Small intestine (tissue), 16 donors: ENCODE measurements at places on chromosomes 2 and 18.

- no peak for DNase-seq
Measured at GRCh38 chr2:43117521-43118143, 108.8 kb downstream of the ZFP36L2 start.

GRCh38 chr2:197209246-197209645, 101.3 kb downstream of the ANKRD44 start:
- no peak for DNase-seq

GRCh38 chr18:12907258-12907925, 23.4 kb upstream of the PTPN2 start:
- no peak for DNase-seq

GRCh38 chr2:46674488-46674887, 195.1 kb downstream of the TMEM247 start:
- DNase-seq, result no peak

- DNase-seq, result no peak
Measured at GRCh38 chr2:126637386-126637785, 18.6 kb upstream of the GYPC start.

DNA sequence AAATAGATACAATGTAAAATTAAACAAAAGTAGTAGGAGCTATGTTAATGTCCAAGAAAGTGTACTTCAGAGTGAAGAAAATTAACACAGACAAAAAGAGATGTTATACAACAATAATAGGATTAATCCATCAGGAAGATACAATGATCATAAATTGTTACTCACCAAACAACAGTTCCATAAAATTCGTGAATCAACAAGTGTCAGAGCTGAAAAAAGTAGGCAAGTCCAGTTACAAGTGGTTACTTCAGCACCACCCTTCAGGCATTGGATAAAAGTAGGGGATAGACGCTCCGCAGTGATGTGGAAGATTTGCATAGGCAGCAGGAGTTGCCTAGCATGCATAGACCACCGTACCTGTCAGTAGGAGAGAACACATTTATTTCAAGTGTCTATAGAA, 77.8 kb downstream of the ATP9B start:
- no peak for DNase-seq

DNA sequence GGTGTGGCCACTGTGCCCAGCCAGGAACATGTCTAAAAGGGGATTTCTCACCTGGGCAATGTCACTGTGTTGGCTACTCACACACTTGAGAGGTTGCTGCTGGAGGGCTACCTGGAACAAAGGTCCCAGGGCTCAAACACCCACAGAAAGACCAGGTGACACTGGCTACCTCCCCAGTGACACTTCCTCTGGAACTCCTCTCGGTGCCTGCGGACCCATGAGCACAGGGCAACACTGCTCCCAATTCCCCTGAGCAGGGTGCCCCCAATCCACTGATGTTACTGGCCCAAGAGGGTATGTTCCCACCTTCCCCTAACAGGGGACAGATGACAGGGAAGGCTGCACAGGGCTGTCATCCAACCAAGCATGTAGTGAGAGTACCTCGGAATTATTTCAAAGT, 5.8 kb downstream of the NPPC start:
- DNase-seq, result no peak

DNA sequence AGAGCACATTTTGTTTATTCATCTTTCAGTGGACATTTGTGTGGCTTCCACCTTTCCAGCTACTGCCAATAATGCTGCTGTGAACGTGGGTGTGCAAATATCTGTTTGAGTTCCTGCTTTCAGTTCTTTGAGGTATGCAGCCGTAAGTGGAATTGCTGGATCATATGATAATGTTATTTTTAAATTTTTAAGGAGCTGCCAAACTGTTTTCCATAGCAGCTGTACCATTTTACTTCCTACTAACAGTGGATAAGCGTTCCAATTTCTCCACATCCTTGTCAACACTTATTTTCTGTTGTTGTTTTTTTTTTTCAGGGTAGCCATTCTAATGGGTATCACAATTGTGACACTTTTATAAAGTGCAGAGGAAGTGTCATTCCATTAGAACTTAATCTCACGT, 162.5 kb downstream of the NCK2 start:
- DNase-seq, result no peak

- DNase-seq, result peak; percentile 44
Measured at GRCh38 chr2:240452462-240453256, 17.2 kb downstream of the GPC1 start.

GRCh38 chr2:167857416-167857815, 390.0 kb downstream of the STK39 start:
- DNase-seq, result no peak

- peak; percentile 53 for DNase-seq
Measured at GRCh38 chr2:223815186-223815883, 22.0 kb downstream of the AP1S3 start.

DNA sequence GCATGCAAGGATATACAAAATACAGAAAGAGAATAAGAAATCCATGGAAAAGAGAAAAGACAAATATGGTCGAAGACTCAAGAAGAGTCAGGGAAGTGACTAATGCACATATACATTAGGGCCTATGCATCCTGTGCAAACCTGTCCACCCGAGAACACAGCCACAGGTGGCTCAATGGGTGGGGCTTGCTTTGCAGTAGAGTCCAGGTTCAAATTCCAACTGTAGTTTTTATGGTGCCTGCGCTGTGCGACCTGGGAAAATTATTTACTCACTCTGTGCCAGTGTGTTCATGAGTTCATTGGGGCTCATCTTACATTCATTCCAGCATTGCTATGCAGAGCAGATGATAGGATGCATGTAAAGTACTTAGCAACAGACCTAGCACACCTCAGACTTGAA, 244.7 kb downstream of the CTNNA2 start:
- peak; percentile 5 for DNase-seq

GRCh38 chr2:64581777-64582539, 57.8 kb downstream of the AFTPH start:
- no peak for DNase-seq

DNA sequence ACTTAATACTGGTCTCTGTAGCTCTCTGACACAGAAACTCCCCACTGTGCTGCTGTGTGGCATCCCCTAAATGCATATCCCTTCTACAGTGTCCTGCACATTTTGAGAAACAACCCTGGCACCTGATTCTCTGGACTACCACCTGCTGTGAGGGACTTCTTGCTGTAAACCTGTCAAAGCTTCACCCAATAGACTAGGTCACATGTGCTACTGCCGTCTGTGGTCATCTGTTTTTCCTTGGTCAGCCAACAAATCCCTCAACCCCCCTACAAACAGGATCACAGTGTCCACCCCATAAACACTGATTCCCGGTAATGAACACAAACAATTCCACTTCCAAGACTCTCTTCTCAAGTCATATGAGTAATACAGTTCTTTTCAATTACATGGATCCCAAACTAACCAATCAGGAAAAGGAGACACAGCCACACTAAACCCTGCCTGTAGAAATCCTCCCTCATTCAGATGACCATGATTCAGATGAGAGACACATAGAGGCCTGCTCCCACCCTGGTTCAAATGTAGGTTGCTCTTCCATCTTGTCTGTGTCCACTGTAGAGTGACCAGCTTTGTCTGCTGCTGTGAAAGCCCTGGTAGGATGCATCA, 1157.4 kb downstream of the RPIA start:
- DNase-seq, result no peak

DNA sequence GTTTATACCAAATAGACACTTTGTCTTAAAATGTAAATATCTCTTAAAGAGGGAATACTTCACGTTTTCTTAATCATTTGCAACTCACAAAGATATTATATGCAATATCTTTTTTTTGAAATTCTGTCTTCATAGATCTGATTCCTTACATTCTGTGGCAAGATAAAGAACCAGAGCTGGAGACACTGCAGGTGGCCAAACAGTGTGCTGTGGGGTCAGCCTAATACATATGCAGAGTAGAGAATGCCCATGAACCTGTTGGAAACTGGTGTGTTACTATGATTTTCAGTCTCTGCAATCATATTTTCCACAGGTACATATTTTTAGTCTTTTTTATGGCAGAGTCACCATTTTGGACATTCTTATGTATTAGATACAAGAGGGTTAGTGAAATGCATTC, 229.6 kb upstream of the CHST9 start:
- no peak for DNase-seq

- DNase-seq, result peak; percentile 18
Measured at GRCh38 chr2:231929961-231930592, 3.9 kb upstream of the NPPC start.

GRCh38 chr2:174590928-174591648, 6.5 kb downstream of the WIPF1 start:
- DNase-seq, result no peak

GRCh38 chr2:113069676-113070605, 2.2 kb downstream of the IL1F10 start:
- DNase-seq, result no peak

DNA sequence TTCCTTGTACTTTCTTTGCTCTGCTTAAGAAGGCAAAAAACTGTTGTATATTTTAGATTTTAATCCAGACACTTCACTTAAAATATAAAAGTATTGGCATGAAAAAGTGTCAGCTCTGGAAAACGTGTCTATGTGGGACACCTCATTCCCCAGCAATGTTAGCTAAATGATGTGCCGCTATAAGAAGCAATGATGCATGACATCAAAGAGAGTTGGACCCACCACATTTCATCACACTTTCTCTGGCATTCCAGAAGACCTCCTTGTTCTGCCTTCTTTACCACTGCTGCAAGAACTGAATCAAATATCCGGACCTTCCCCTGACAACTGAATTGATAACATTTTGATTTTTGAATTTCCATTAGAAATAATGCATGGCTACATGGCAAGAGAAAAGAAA, 242.4 kb upstream of the TANK start:
- DNase-seq, result no peak

- DNase-seq, result no peak
Measured at GRCh38 chr2:129329574-129329973, 649.9 kb upstream of the RAB6C start.

- peak; percentile 92 for DNase-seq
Measured at GRCh38 chr2:25252291-25253152, 84.1 kb upstream of the POMC start.

- no peak for DNase-seq
Measured at GRCh38 chr2:131033786-131034121, 59.5 kb downstream of the FAM168B start.

GRCh38 chr2:64228918-64229317, 84.7 kb upstream of the PELI1 start:
- no peak for DNase-seq

- DNase-seq, result no peak
Measured at GRCh38 chr2:40109381-40109780, 330.3 kb upstream of the THUMPD2 start.

DNA sequence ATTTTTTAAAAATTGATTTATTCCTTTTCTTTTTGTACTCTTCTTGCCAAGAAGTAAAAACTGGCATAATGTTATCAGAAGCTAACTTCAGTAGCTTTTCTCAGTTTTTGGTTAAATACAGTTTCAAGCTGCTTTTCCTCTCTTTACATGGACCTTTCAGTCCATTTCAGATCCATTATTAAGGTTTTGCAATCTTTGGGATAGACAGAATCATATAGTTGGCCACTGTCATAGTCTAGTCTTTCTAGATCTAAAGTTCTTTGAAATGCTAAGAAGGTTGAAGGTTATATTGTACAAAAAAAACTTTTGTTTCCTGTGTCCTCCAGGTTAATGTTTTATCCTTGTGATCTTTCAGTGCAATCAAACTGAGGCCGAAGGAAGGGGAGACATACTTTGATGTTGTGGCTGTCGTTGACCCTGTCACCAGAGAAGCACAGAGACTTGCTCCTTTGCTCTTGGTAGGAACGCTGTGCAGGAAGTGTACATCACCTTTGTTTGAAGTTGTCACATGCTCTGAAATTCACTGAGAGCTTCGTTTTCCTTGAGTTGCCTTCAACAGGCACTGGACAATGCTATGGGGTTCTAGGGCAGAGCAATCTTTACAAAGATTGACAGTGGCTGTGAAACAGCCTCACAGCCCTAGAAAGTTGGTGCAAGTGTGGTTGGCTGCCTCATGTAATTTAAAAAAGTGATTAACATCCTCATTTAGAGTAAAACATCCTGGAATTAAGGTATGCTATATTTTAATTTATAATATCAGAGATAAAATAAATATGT, 79.1 kb downstream of the UGGT1 start:
- peak; percentile 69 for DNase-seq

GRCh38 chr18:47577520-47577919, 326.1 kb upstream of the SKOR2 start:
- DNase-seq, result no peak

DNA sequence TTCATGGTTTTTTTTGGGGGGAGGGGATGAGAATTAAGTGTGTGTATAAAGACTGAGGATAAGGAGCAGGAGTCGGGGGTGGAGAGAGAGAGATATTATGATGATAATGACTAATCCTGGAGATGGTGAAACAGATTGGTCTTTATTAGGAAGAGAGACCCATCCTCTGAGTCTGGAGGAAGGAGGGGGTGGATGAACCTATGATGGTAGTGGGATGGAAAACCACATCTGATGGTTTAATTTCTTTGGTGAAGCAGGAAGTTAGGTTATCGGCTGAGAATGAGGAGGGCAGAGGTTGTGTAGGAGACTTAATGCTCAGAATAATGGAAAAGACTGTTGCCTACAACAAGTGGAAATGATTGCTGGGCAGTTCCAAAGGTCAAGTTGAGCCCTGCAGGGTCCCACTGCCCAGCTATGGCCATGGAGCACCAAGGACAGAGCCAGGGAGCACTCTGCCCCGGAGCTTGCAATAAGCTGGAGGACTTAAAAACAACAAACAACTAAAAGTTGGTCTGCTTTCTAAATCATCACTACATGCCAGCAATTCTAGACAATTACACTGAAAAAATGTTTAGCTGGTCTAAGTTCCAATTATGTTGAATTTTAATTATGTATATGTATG, 7.9 kb downstream of the SLC16A14 start:
- no peak for DNase-seq

GRCh38 chr2:118032169-118033013, 18.5 kb upstream of the CCDC93 start:
- DNase-seq, result peak; percentile 45

GRCh38 chr18:78518805-78519204, 460.8 kb upstream of the SALL3 start:
- DNase-seq, result no peak

DNA sequence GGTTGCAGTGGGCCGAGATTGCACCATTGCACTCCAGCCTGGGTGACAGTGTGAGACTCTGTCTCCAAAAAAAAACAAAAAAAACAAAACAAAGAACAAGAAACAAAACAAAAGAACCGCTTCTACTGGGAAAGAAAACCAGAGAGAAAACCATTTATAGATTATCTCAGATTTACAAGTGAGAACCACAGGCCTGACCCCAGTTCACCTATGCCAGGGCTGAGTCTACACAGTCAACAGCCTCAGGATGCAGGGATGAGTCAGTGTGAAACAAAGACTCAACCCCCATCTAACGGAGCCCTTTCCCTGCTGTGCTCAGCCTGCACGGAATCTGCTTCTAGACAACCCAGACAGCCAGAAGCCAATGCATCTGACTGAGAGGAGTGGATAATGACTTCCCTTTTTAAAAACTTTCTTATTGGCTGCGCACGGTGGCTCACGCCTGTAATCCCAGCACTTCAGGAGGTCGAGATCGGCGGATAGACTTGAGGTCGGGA, 25.5 kb upstream of the YWHAQ start:
- DNase-seq, result no peak

DNA sequence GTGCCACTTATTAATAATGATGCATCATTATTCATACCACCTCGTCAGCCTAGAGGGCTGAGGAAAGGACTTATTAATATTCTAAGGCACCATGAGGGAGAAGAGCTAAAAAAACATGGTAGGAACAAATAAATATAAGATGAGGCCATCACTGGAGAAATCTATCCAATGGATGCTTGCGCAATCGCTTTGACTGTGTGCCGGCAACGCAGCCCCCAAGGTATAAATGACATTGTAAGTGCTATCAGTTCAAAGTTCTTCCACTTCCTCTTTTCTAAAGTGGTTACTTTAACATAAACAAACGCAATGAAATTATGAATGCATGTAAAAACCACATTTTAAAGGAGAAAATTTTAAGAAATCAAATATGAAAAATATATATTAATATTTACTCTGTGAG, 164.6 kb downstream of the EIPR1 start:
- no peak for DNase-seq
